ENCODE measurements at places on chromosomes 3 and 15.

DNA sequence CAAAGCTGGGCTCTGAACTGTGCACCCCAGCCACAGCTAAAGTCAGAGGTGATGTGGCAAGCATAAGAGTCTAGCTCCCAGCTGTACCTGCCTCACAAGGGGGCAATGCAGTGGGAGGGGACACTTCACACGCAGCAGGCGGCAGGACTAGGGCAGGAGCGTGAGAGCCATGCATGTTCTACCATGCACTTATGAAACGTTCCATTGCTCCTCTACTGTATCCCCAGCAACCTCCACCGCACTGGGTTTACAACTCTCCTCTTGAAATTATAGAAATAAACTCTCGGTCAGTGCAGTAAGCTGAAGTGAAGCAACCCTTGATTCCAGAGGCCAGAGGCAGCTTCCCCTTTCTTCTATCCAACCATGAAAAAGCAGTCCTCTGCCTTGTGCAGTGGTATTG, 298.6 kb upstream of the STT3B start:
- no peak for DNase-seq

DNA sequence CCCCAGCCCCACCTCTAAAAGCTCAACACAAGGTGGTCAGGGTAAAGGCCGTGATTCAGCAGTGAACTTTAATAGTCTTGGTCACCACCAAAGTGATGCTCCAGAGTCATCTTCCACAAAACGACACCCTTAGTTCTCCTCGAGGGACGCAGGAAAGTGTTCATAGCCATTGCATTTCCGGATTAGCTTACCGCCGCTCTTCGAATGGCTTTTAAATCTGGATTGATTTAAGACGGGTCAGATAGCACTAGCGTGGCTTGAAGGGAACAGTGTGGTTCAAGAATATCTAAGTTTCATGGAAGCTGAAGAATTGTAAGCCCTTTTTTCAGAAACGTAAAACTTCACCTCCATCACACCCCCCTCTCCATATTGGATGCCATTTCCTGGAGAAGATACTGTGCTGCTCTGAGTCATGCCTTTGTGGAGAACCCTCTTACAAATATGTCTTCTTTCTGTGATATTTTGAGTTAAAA, 829 bp downstream of the RNF7 start:
- DNase-seq = no peak

DNA sequence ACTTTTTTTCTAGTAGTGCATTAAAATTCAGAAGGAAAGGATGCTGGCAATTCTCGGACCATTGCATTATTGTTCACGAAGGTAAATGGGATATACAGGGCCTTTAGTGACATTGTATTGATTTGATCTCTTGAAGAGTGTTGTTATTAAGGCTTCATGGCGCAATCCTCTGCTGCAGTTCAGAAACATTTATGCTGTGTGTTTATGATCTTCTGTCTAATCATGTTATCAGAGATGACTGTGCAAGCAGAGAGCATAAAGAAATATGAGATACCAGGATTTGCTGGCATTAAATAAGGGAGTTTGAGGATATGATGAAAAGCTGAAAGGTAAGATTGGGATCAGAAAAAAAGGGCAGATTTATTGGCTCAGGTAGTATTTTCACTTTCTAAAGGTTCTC, 180.6 kb downstream of the EPHA6 start:
- no peak for DNase-seq

GRCh38 chr3:65712140-65712539, 326.6 kb downstream of the MAGI1 start:
- no peak for DNase-seq
